ENCODE measurements at places on chromosomes 3 and 15.

DNA sequence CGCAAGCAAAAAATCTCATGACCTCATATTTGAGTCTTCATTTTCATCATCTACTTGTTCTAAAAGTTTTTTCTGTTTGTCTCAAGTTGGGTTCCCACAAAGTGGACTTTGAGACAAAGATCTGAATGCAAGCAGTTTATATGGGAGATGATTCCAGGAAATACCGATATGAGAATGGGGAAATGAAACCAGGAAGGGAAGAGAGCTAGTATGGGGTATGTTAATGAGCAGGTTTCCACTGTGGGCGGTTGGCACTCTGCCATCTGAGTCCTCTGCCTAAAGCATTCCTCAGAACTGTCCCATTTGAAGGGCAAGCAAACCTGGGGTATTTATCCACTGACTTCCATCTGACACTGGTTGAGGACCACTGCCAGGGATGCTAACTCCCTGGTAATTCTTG is 8.8 kb downstream of the ADPRH start:
- no peak for DNase-seq

DNA sequence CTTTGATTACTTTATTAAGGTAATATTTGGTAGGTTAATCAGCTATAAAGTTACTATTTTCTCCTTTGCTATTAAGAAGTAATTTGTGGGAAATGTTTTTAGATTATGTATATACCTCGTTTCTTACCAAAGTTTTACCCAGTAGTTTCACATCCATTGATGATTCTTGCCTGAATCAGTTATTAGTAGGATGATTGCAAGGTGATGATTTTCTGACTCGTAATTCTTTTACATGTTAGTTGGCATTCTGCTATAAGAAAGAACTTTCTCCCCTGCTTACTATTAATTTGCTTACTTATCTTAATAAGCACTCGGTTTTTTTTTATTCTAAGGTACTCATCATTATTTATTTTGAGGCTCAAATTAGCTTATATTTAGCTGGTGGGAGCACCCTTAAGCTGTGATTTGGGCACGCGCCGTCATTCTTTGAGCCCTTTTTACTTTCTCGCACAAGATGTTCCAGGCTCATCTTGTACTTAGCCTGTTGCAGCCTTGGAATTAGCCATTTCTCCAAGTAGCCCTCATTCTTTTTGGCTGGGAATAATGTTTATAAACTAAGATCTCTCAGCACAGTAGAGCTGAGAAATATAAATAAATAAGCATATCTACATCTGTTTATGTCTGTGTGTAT is 15.3 kb downstream of the USP3 start:
- DNase-seq = no peak

GRCh38 chr15:63856711-63857460 is 23.1 kb upstream of the HERC1 start:
- no peak for DNase-seq

GRCh38 chr15:69579950-69580618 is 127.5 kb downstream of the RPLP1 start:
- DNase-seq = no peak

DNA sequence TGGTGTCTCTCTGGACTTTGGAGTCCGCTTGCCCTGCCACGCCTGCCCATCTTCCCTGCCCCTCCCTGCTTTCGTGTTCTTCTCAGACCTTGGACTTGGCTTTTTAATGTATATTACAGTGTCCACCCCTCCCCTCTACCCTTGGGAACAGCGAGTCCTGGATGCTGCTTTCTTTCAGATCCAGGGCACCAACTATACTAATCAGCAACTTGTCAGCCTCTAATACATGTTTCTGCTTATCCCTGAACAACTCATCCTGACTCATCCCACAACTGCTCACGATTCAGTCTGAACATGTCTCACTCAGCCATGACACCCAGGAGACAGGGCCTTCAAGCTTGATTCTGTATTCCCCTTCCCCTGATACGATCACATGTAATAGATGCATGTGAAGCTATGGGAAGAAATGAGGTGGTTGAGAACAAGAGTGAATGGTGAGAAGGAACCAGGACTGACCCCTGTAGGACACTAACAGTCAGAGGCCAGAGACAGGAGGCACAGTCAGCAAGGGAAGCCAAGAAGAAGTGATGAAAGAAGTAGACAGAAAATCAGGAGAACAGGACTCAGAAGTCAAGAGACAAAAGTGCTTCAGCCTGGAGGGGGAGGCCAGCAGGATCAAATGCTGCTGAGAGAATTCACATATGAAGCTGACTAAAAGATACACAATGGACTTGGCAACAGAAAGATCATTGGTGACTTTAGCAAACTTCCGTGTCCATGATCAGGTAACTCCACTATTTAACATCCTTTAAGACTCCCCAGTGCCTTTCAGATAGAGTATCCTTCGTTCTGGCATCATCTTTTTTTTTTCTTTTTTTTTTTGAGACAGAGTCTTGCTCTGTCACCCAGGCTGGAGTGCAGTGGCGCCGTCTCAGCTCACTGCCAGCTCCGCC is 35.4 kb downstream of the BCL2L10 start:
- DNase-seq = peak; percentile 69

All from HS-27A (cell line).